ENCODE measurements at places on chromosomes 13 and 19.

GRCh38 chr19:46903458-46903857, 42.7 kb downstream of the ARHGAP35 start:
- DNase-seq, result no peak

DNA sequence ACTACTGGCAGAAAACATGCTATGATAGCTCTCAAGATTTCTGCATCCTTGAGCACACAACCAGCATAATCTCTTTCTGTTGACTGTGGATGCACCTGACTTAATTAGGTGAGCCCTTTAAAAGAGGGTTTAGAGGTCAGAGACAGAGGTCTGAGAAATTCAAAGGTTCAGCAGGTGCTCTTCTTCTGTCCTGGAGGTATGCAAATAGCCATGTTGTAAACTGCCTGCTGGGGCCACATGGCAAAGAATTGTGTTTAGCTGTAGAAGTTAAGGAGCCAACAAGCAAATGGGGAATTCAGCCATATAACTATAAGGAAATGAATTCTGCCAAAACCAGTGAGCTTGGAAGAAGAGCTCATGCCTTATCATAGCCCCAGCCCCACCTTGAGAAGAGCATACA, 11.6 kb upstream of the DCLK1 start:
- DNase-seq, result no peak

GRCh38 chr19:49229416-49229815, 71.8 kb downstream of the TRPM4 start:
- no peak for DNase-seq

DNA sequence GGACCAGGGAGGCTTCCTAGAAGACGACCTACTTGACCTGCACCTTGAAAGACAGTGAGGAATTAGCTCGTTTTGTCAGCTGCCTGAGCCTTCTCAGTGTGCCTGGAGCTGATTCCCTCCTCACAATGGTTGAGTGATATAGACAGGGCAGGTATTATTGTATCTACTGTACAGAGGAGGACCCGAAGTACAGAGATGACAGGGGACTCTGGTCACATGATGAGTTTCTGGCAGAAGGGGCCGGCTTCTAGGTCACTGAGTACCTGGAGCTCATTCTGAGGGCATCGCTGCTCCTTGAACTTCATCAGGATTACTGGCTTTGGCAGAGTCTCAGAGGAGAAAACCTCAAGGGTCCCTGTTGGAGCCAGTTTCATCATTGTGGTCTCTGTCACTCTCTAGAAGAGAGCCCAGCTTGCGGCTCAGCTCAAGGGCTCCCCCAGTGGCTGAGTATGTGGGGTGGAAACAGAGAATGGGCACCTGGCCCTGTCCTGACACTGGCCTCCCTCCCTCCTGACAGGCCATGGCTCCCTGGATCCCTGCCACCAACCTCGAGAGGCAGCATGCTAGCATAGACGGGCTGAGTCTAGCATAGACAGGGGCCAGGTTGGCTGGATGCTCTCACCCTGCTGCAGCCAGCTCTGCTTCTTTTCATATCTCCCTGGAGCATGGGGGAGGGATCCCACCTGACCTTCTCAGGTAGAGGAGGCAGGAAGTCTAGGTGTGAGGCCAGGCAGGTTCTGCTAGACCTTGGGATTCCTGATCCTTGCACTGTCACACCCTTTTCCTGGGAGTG, 38.7 kb downstream of the NFIX start:
- peak; percentile 57 for DNase-seq
